ENCODE measurements at places on chromosomes 16 and 17. TPM values are rescaled to one million over a fixed set of nuclear protein-coding genes. Genes with fewer than 3 reads are reported as not detected.

EIF3CL gene
- 86.9 TPM for total RNA-seq

SEC14L1 gene
- total RNA-seq, result 34.3 TPM

DNASE1L2 gene
- 0.16 TPM for total RNA-seq

TBC1D3K gene
- not detected for total RNA-seq

POLR3E gene
- 8.6 TPM for total RNA-seq

TPSB2 gene
- total RNA-seq, result not detected

RAPGEFL1 gene
- total RNA-seq, result 3.8 TPM

CCL4 gene
- not detected for total RNA-seq

SLC13A5 gene
- not detected for total RNA-seq

CDRT4 gene
- total RNA-seq, result 2.9 TPM

PPY gene
- not detected for total RNA-seq

PROCA1 gene
- 0.49 TPM for total RNA-seq

Data from fibroblast of the aortic adventitia (primary cell).